CD14-positive monocyte (primary cell): ENCODE measurements at places on chromosomes 5 and 9.

- DNase-seq: no peak
Observed at GRCh38 chr9:94222870-94223269, 36.2 kb upstream of the ZNF169 start.

DNA sequence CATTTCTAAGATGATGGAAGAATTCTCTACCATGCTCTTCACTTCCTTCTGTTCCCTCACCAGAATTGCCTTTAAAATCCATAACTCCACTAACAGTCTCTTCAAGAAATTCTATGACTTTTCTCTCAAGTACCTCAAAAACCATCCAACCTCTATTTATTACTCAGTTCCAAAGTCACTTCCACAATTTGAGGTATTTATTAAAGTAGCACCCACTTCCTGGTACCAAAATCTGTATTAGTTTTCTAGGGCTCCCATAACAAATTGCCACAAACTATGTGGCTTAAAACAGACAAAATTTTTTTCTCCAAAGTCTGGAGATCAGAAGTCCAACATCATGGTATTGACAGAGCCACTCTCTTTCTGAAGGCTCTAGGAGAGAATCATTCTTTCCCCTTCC is 4.9 kb upstream of the SPTLC1 start:
- no peak for DNase-seq

DNA sequence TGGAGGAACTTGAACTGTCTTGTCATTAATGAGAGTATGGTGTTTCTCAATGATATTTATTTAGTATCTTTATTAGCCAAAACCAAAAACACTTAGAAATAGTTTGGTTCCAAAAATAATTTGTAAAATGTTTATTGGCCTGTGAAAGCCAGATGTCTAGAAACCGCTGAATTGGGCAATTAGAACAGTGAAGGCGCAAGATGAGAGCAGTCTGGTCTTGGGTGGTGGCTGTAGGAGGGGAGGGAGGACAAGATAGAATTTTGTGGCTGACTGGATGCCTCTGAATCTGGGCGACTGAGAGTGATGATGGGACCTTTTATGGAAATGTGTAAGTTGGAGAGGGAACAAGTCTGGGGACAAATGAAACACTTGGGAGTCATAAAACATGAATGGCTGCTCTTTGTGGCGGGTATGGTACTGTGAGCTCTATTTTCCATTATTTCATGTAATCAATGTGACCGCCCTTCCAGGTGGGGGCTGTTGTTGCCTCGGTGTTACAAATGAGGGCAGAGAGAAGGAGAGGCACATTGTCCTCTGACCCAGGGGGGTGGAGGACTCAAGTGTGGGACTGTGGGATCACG is 35.5 kb downstream of the PDZD2 start:
- DNase-seq: no peak

GRCh38 chr5:163735069-163735468 is 229.7 kb downstream of the MAT2B start:
- no peak for DNase-seq

GRCh38 chr5:130111746-130112145 is 207.5 kb downstream of the CHSY3 start:
- DNase-seq: no peak

GRCh38 chr5:57402348-57402747 is 80.3 kb downstream of the ACTBL2 start:
- no peak for DNase-seq

- DNase-seq: no peak
Observed at GRCh38 chr9:107049046-107049802, 186.3 kb downstream of the ZNF462 start.
